ENCODE measurements at places on chromosomes 5 and 9.

- DNase-seq = peak; percentile 67
Measured at GRCh38 chr5:38556599-38557307, at the start of gene LIFR. LIFR (minus strand) TSS chr5:38556646; CDS start chr5:38530647, 25,999 bp downstream.

DNA sequence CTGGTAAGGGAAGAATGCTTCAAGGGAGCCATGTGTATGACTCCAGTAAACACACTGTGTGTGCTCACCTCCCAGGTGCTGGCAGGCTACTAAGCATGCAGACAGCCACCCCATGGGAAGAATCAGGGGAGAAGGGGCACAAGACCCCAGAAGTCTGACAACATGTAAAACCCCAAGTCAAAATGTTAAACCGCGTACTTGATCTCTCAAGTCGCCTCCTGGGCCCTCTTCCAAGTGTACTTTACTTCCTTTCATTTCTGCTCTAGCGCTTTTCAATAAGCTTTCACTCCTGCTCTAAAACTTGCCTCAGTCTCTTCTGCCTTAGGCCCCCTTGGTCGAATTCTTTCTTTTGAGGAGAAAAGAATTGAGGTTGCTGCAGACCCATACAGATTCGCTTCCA is 31.3 kb downstream of the DAPK1 start:
- peak; percentile 40 for DNase-seq

- no peak for DNase-seq
Measured at GRCh38 chr5:68002836-68003235, 212.7 kb upstream of the PIK3R1 start.

GRCh38 chr9:137053944-137054931 is at the start of gene ENTPD2:
ENTPD2 (minus strand) TSS chr9:137054061; CDS start chr9:137053997, 64 bp downstream.
- no peak for DNase-seq

DNA sequence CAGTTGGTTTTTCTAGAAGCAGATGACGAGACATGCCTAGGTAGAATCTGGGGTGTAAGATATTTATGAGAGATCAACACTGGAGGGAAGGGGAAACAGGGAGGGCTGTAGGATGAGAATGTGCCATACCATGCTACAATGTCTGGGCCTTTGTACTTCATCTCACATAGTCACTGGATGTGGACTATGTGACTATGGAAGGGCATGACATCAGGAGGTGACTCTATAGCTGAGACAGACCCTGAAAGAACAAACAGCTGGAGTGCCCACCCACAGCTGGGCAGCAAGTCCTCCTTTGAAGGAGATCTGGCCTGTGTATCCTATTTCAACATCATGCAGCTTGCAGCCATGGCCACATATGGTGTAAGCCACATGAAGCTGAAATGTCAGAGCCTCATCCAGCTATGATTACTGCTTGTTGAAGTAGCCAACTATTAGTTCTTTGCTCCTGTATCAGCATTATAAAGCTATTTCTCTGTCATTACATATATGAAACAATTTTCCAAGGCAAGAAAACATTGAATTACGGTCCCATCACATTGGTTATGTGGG is 46.2 kb upstream of the KIF2A start:
- no peak for DNase-seq

DNA sequence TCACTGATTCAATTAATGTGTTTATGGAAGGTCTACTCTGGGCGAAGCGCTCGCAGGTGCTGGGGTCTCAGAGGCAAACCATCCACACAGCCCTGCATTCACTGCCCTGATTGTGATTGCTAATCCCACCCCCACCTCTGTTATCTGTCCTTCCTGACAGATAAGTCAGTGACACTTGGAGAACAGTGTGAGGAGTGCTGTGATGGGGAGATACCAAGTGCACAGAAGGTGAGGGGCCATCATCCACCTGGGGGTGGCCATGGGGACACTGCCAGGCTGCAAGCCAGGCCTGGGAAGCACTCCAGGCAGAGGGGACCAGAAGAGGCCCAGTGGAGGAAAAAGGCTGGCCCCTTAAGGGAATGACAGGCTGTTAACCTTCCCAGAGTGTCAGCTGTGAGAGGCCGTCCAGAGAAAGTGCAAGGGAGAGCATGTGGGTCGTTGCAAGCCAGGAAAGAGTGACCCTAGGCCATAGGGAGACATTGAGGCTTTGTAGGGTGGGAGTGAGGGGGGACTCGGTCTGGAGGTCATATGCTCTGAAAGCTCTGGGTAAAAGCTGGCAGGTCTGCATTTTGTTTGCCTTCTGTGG is 18.0 kb downstream of the IL9 start:
- no peak for DNase-seq

GRCh38 chr5:176732306-176732705 is 78.1 kb upstream of the UNC5A start:
- DNase-seq = no peak

DNA sequence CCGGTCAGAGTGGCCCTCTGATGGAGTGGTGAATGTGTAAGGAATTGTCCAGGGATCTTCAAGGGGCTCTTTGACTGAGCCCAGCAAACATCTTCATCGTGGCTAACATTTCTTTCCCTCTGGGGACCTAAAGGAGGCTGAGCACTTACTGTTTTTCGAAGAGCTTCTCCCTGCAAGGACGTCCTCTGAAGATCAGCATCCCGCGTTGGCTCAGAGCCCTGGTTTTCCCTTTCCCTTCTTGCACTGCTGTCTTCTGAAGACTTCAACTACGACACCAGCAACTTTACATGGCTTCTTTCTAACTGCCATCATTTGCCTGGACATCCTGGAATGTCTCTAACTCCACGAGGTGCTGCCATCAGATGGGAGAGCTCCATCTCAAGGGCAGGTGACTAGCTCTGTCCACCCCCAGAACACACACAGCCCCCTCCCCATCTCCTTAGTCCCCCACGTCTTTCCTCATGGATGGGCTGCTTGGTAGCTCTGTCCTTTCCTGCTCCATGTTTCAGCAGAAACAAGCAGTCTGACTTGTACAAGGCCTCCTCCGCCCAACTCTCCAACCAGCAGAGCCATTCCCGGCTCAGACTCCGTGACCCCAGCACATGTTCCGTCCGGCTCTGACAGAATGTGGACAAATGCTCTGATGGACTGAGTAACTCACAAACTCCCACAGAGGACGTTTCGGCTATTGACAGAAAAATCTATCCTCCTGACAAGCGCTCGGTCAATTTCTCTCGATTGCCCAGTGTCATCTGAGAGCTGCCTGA is 17.1 kb downstream of the SHB start:
- no peak for DNase-seq

DNA sequence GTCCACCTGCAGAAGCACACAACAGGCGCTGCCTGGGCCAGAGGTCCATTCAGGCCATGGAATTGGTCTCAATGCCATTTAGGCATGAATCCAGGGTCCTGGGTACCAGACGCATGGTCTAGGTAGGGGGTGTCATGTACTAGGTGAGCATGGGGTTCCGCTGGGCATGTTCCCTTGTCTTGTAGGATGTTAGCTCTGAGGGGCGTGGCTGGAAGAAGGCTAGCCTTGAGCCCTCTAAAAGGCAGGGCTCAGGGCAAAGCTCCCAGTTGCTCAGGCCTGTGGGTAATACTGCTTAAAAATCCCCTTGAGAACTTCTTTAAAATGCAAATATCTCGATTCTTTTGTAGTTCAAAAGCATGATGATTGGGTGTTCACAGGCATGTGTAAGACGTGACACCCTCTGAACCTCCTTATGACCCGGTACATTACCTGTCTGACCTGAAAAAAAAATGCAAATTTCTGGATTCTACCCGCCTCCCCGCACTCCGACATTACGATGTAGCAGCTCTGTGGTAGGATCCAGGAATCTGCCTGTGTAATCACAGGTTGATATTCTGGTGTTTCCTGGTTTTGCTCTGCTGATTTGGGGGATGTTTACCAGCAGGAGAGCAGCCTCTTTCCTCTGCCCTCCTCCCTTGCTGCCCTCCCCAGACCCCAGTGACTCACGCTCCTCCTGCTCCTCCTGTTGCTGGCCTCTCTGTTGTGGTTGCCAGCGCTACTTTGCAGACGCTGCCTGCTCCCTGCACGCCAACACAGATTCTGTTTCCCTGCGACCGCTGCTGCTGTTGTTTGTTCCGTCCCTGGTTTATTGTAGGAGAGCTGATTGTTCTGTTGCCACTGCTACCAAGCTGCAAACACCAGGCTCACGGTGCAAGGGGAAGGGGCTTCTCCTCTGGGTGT is 5.7 kb downstream of the TMC1 start:
- peak; percentile 55 for DNase-seq

- no peak for DNase-seq
Measured at GRCh38 chr5:153542536-153542935, 52.1 kb downstream of the GRIA1 start.

GRCh38 chr5:66415208-66415607 is 181.0 kb upstream of the MAST4 start:
- DNase-seq = no peak

GRCh38 chr9:134329886-134330285 is 3.6 kb downstream of the RXRA start:
- no peak for DNase-seq

- DNase-seq = no peak
Measured at GRCh38 chr5:172730981-172731679, 39.9 kb downstream of the DUSP1 start.

DNA sequence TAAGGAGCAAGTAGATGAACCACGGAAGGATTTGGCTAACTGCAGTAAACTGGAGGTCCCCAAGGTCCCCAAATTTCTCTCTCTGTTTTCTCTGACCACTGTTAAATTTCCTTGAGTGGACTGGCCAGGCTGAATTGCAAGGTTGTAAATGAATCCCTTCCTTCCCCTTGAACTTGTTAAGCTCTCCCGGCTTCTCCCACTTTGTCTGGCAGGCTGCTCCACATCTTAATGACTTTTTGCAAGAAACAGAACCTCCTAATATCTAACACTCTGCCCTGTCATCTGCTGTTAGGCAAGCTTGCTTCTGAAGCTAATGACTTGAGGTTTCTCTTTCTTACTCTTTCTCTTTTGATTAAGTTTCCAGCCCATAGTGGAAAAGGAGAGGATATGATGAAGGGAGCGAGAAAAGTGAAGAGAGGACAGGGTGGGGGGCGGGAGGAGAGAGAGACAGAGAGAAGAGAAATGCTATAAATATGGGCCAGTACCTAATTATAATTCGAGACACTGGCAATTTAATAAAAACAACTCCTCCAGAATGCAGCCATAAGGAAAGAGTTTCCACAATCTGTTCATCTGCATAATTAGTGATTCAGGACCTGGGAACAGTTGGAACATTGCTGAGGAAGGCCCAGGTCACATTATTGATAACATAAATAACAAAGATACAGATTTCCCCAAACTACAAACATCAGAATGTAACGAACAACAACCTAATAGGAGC is 437.3 kb upstream of the MPDZ start:
- no peak for DNase-seq

DNA sequence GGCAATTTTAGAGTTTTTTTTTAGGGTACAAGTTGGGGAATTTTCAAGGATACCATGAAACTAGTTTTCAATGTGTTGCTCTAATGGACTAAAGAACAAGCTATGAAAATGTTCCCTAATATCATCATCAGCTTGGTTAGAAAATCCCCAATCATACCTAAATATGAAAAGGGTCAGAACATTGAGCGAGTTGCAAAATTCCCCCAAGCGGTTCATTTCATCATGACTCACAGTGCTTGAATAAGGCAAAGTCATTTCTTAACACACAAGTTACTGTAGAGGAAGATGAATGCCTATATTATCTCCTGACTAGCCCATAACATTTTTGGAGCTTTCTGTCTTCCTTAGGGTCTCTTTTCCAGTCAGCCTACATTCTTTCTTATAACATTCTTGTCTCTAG is 62.7 kb downstream of the ST8SIA4 start:
- no peak for DNase-seq

GRCh38 chr5:73179730-73180129 is 6.7 kb downstream of the TMEM174 start:
- no peak for DNase-seq

DNA sequence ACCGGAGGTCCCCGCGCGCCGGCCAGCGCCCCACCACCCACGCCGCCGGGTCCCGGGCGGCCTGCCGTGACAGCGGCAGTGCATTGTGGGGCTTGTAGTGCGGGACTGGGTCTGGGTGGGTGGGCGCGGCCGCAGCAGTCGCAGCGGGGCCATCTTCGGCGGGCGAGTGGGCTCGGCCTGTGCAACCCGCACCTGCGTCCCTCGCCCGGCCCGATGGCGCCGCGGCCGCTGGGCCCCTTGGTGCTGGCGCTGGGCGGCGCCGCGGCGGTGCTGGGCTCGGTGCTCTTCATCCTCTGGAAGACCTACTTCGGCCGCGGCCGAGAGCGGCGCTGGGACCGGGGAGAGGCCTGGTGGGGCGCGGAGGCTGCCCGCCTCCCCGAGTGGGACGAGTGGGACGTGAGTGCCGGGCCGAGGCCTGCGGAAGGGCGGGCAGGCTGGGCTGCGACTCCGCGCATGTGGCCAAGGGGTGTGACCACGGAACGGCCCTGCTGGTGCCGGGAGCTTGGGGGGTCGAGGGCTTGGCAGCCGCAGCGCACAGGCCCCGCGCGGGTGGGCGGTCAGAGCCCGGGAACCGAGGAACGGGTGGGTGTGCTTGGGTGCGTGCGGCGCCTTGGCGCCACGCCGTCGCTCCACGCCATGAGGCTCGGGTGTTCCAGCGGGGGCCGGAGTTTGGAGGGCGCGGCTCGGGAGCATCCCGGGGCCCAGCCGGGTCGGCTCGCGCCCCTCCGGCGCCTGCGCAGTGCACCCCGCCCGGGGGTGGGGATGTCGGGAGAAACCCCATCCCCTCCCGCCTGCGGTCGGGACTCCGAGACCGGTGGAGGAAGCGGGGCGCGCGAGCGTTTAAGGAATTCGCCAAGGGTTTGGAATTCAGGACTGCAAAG is at the start of gene ARL10:
TSS of gene ARL10 (plus strand) at position 137 of the 881 bp plus-strand sequence. CDS start at position 214, 77 bp downstream.
- no peak for DNase-seq

- peak; percentile 46 for DNase-seq
Measured at GRCh38 chr9:137552022-137552768, 516 bp downstream of the MRPL41 start.

DNA sequence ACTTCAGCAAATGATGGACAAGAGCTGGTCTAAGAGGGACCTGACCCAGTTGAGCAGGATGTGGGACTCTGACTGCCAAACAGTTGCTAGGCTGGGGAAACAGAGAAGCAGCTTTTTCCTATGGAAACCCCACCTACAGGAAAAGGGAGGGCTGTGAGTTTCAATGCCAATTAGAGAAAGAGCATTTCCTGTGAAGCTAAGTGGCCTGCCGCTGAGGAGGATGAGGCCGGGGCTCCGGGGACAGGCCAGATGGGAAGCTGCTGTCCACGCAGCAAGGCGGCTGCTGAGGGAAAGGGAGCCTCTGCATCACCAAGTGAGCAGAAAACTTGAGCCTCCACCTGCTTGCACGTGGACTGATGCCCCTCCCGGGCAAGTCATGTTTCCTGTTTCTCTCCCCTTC is at the start of gene PCDH12:
TSS of gene PCDH12 (minus strand) at position 90 of the 400 bp plus-strand sequence. CDS start 351 bp downstream, outside the sequence.
- DNase-seq = peak; percentile 75

DNA sequence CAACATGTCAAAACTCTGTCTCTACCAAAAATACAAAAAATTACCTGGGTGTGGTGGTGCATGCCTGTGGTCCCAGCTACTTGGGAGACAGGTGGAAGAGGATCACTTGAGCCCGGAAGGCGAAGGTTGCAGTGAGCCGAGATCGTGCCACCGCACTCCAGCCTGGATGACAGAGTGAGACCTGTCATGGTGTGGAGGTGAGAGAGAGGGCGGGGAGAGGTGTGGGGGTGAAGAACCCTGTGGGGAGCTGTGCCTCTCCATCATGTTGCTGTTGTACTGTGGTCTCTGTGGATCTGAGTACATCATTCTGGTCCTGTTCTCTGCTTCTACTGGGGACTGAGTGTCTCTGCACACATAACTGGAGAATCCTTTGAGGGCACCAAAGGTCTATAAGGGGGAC is 11.3 kb upstream of the SLC34A1 start:
- DNase-seq = no peak

GRCh38 chr5:177346820-177347219 is 4.6 kb downstream of the LMAN2 start:
- DNase-seq = no peak

Data from KBM-7 (cell line).